ENCODE measurements at places on chromosomes 3 and 15.

DNA sequence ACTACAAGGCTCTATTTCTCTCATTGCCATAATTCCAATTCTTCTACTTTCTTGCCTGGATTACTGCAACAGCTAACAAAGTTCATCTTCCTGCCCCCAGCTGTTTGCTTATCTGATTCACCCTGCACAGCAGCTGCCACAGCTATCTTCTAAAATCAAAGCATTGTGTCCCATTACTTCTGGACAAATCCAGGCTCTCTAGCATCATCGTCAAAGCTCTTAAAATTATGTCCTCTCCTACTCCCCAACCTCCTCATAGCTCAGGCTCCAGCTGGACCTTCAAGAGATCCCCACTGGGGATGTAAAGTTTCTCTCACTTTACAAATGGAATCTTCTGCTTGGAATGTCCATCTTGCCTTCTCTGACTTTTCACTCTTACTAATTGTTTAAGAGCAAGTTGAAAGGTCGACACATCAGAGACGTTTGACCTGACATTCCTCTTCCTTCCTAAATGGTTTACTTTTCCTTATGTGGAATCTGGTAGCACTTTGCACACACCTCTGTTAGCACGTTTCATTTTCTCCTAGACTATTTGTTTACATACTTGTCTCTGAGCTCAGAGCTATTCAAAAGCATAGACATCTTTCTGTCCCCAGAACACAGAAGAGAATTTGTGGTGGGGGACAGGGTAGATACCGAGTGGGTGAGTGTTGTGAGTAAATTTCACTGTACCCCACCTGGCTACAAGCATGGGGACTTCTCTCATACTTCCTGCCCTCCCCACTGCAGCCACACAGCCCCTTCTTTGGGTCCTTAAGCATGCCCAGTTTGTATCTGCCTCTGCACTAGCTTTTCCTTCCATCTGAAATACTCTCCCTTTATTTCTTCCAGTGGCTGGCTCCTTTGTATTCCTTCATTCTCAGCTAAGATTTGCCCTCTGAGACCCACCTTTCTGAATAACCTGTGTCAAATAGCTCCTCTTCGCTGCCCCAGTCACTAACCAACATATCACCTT, 77.9 kb downstream of the SERPINI1 start:
- DNase-seq = no peak

GRCh38 chr3:46484911-46485778, 12.6 kb upstream of the RTP3 start:
- peak; percentile 46 for DNase-seq

DNA sequence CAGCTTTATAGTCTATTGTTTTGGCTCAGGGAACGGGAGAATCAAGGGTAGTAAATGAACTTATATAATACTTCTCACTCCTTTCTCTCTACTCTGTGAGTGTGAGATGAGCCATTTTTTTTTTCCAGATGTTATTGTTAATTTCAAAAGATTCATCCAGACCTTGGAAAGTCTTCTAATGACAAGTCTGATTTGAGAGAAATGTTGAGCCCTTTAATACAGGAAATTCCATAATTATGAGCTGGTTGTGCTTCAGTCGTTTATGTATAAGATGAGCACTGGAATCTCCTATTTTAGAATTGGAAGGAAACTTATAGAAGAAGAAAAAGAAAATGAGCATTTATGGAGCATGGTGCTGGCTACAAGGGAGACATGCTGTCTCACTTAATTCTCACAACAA, 92.0 kb downstream of the FBN1 start:
- no peak for DNase-seq

GRCh38 chr15:65369651-65370050, 8.2 kb downstream of the IGDCC3 start:
- DNase-seq = no peak

GRCh38 chr3:151459358-151459757, 1.5 kb downstream of the IGSF10 start:
- no peak for DNase-seq

GRCh38 chr15:44087578-44088465, 107.2 kb downstream of the FRMD5 start:
- DNase-seq = no peak

GRCh38 chr15:62922514-62922913, 120.0 kb upstream of the TPM1 start:
- no peak for DNase-seq

- DNase-seq = no peak
These were observed 308.4 kb upstream of the CDIN1 start for GRCh38 chr15:36271048-36271447.

DNA sequence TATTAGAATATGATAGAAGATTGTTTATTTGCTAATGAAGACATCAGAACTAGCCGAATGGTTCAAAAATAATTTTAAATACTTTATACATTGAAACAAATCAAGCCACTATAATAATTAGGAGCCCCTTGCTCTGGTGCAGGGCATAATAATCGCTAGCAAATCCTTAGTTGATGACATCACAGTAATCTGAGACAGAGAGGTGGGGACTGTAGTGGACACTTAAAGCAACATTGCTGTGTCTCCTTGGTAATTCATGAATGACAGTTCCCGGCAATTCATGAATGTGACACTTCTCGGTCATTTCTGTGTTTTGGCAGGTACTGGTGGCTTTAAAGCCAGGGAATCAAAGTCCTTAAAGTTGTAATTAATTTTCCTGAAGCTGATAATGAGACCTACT, 114.3 kb downstream of the PPM1L start:
- peak; percentile 30 for DNase-seq

- DNase-seq = no peak
These were observed 203.3 kb downstream of the CDIN1 start for GRCh38 chr15:36782681-36783080.

DNA sequence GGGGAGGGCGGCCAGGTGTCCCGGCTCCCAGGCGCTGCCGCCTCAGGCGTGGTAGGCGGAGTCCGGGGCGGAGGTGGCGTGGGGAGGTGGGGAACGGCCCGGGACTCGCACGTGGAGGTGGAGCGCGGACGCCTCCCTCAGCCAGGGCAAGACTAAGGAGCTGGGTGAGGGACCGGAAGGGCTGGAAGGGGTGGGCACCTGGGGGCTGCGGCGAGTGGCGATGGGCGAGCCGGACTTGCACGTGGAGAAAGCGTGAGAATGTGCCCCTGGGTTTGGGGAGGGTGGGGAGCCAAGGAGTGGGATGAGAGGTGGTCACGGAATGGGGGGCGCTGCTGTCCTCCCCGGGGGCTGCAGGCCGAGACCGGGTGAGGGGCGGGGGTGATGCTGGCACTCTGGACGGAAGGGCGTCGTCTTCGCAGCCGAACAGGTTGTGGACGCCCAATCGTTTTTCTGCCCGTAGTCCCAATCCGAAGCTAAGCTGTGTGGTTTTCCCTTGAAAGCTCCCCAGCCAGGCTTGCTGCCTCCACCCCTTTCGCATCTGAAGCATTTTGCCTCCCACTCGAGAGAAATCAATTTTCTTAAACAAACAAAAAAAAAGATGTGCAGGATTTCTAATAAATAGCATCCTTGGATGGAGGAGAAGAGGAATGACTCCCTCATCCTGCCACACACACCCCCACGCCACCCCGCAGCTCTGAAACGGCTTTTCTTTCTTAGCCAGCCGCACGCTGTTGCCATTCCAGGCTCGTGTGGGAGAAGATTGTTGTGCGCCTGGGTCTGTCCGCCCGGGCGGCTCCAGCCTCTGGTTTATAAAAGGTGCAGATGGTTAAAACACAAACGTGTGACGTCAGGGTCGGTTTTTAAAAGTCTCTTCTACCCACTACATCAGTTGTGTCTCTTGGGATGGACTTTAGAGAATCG, 62.5 kb upstream of the ANKRD28 start:
- peak; percentile 54 for DNase-seq

DNA sequence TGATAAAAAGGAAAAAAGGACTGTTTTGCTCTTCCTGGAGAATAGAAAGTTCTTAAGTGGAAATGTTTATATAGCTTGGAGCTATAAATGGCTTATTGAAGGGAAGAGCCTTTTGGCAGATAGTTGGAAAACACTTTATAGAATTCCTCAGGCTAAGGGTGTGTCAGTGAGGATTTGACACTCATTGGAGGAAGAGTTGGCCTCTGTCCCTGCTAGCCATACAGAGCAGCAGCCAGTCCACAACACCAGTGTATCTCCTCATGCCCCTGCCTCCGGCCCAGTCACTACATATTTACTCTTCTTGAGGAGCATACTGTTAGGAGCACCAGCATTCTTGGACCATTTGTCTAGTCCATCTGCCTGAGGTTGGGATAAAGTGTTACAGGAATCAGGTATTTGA, 36.2 kb downstream of the KLHL18 start:
- no peak for DNase-seq

DNA sequence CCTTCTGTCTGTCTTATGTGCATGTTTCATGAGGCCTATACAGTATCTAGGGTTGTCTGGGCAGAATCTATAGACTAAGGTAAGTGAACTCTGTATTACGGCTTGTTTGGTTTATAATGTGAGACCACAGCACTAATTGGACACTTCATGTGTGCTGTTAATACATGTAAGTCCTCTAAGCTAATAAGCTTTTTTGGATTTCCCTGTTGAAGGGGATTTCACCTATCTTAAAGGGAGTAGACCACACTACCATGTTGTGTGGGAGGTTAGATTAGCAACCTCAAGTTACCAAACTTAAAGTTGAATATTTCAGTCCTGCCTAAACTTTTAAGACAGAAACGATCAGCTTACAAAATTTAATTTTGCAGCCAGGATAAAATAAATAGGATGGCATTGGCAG, 189.8 kb upstream of the GOLIM4 start:
- no peak for DNase-seq

GRCh38 chr15:65723876-65724275, 68.2 kb downstream of the DENND4A start:
- DNase-seq = no peak

DNA sequence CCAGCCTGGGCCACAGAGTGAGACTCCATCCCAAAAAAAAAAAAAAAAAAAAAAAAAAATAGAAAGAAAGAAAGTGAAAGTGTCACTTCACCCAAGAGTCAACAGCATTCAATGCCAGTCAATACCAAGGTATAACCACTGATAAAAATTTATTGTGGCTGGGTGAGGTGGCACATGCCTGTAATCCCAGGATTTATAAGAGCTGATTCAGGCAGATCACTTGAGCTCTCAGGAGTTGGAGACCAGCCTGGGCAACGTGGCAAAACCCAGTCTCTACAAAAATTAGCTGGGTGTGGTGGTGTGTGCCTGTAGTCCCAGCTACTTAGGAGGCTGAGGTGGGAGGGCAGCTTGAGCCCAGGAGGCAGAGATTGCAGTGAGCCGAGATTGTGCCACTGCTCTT, 46.5 kb upstream of the PIK3CB start:
- no peak for DNase-seq

DNA sequence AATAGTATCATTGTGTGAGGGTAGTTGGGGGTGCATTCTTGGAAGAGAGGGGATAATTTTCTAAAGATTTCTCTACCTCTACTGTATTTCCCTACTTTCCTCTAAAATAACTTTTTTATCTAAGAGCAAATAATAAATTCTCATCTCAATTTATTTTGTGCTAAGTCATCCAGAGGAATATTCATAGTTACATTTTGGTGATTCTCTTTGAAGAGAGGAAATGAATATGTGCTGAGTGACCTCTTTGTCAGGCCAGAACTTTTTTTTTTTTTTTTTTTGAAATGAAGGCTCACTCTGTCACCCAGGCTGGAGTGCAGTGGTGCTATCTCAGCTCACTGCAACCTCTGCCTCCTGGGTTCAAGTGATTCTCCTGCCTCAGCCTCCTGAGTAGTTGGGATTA, 15.1 kb upstream of the CCDC80 start:
- no peak for DNase-seq

DNA sequence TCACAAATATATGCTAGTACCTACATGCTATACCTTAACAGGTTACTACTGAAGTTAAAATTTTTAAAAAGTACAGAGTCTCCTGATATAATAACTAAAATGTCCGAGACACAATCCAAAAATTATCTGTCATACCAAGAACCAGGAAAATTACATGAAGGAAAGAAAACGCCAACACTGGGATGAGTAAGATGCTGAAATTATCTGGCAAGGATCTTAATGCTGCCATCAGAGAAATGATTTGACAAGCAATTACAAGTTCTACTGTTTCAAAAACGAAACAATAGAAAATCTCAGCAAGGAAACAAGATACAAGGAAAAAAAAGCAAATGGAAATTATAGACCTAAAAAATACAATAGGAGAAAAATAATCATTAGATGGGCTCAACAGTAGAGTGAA, 92.5 kb downstream of the UBE3A start:
- no peak for DNase-seq

- DNase-seq = no peak
These were observed 92.7 kb downstream of the LRRC28 start for GRCh38 chr15:99343881-99344551.

GRCh38 chr3:127457094-127457475, 133.4 kb downstream of the TPRA1 start:
- no peak for DNase-seq

DNA sequence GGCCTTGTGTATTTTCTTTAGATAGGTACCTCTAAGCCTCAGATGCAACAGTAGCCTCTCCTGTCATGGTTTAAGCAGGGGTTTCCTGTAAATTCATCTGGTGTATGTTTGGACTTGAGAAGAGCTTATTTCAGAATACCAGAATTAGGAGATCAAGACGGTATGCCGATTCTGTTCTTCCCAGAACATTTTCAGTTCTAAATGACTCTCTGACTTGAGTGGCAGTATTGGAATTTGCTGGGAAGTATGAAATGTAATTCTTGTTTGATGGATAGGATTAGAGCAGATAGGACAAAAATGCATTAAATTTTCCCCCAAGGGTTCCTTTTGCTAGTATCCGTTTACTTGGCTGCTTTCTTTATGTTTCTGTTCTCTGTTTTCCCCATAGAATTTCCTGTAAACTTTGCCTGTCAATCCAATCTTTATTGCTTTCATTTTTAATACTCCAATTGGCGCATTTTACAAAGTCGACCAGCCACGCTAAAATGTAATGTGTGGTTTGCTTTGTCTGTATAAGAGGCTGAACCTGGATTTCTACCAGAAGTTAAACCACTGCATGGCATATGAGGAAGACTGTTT, 612.2 kb downstream of the RBMS3 start:
- DNase-seq = no peak

DNA sequence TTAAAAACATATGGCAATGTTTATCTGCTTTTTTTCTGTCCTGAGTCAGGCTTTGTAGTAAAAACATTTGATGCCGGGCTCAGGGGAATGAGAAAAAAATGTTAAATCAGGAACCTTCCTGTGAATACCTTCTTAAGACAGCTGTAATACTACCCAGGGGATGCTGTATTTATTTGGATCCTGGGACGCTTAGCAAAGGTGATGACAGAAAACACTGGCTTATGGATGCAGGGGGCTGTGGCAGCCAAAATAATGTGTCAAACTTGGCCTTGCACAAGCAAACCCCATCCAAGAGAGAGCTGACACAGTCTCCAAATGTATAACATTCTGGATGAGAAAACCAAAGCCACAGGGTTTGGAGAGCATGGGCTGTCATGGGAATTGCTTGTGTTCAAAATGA, 438.2 kb upstream of the PROK2 start:
- DNase-seq = no peak

GRCh38 chr15:85137489-85138168, 156.0 kb downstream of the PDE8A start:
- DNase-seq = no peak

- no peak for DNase-seq
These were observed 246.2 kb upstream of the MCTP2 start for GRCh38 chr15:93985176-93985575.

- no peak for DNase-seq
These were observed 2.8 kb downstream of the NFKBIZ start for GRCh38 chr3:101851850-101852714.

GRCh38 chr15:39310633-39311032, 270.2 kb upstream of the THBS1 start:
- no peak for DNase-seq
